ENCODE measurements at places on chromosomes 4 and X.
A peak's percentile ranks its signal among the peaks of the same experiment; 100 is the strongest.

DNA sequence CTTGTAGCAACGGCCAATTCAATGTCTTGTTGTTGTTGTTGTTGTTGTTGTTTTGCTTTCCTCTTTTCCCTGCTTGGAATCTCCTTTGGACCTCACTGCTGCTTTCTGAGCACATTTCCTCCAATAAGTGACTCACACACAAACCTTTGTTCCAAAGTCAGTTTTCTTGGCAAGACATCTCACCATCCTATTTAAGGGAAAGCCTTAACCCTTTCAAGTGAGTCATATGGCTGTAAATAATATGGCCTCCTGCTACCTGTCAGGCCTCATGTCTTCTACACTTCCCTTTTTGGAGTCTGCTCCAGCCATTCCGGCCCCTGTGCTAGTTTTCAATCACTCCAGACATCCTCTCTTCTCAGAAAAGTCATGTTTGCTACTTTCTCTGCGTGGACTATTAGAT, 79.5 kb upstream of the MAGEB10 start:
- no peak for DNase-seq

- no peak for DNase-seq
Observed at GRCh38 chrX:97756879-97757278, 873.2 kb downstream of the RPA4 start.

DNA sequence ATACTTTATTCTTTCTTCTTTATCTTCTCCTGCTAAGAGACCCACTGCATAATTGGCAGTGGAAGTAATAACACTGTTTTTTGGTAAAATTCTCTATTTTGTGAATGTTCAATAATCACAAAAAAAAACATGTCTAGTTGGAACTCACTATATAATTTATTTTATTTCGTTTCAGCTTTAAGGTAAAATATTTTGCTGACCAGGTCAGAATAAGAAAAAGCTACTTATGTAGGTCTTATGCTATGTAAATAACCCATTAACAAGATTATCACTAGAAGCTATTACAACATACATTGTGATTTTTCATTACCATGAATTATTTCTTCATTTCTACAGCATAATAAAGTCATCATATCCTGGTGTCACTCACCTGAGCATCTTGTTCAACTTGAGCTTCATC, 19.3 kb downstream of the ANXA5 start:
- no peak for DNase-seq

- DNase-seq: no peak
Observed at GRCh38 chrX:121307449-121307848, 260.0 kb downstream of the GLUD2 start.

GRCh38 chrX:132292793-132293192, 73.5 kb upstream of the RAP2C start:
- DNase-seq: peak; percentile 66
